ENCODE measurements at places on chromosomes 4 and X. TPM values are rescaled to one million over a fixed set of nuclear protein-coding genes. Genes with fewer than 3 reads are reported as not detected.
A peak's percentile ranks its signal among the peaks of the same experiment; 100 is the strongest.

DNA sequence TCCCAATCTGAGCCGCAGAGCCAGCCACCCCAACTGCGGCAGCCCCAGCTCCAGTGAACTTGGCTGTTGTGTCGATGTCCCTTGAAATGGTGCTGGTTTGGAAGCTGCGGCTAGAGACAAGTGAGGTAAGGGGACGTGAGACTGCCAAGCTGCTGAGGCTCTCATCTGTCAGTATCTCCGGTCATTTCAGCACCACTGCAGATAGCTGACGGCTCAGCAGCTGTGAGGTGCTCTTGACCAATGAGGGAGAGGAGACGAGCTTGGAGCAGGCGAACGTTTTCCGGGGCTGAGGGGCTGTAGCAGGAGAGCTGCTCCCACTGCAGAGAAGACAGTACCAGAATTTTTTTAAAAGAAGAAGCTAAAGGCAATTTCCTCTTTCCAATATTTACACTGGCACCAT is 175.5 kb upstream of the CASK start:
- DNase-seq, result no peak

- no peak for DNase-seq
Observed at GRCh38 chrX:96835660-96836289, 47.9 kb upstream of the RPA4 start.

- no peak for DNase-seq
Observed at GRCh38 chrX:10070714-10071436, 85.9 kb upstream of the CLCN4 start.

- no peak for DNase-seq
Observed at GRCh38 chr4:53371843-53372521, 5.5 kb upstream of the FIP1L1 start.

GRCh38 chr4:14375816-14376215 is 626.5 kb upstream of the CPEB2 start:
- DNase-seq, result no peak

DNA sequence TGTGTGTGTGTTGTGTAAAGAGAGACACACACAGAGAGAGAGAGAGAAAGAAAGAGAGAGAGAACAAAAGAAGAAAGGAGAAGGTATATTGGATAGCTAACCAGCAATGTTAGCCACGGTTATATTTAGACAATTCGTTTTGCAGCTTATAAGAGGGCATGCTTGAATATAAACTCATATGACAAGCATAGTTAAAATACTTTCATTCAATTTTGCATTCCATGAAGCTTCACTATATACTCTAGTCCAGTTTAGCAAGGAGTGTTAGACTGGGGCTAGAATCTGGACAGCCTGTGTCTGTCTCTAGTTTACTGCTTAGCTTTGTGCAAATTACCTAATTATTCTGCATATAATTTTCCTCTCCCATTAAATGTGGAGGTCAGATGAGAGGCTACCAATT is 525.9 kb upstream of the ZFP42 start:
- no peak for DNase-seq

DNA sequence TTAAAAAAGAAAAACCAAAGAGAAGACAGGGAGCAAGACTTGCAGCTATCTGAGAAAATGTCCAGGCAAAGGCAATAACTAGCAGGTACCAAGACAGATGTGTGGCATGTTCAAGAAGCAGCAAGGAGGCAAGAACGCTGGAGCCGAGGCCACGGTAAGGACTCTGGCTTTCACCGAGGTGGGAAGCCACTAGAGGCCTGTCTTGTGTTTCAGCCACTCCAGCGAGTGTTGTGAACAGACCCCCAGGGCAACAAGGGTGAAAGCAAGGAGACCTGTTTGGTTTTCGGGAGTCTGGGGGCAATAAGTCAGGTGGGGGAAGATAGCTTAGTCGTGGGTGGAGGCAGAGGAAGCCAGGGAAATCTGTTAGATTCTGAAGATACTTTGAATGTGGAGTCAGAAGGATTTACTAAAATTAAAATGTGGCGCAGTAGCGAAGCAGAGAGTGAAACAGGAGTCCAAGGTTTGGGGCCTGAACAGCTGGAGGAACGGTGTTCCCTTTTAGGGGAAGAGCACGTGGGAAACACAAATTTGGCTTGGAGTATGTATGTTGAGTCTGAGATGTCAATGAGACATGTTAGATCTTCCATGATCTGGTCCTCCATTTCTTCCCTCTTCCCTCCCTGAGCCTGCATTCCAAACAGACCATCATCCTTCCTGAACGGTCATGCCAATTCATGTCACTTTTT is 3.1 kb downstream of the WDR1 start:
- DNase-seq, result no peak

- DNase-seq, result peak; percentile 92
Observed at GRCh38 chr4:140252742-140253555, 99.0 kb upstream of the MAML3 start.

GRCh38 chr4:2141022-2141761 is 82.1 kb downstream of the NAT8L start:
- DNase-seq, result no peak

DNA sequence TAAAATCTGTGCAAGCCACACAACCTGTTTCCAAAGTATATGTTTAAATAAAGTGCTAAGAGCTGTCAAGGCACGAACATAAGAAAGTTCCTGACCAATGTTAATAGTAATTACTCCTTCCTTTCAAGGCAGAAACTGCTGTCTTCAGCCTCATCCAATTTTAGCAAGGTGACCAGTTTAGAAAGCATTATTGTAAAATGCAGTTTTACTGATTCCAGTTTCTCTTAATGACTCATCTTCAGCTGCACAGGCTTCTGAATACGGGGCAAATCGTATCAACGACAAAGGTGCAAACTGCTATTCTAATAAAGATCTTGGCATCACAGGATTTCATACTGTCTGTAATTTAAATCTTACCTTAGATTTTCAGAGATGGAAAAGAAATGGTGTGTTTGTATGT is 87.5 kb downstream of the PPP3CA start:
- DNase-seq, result no peak

- DNase-seq, result no peak
Observed at GRCh38 chr4:184747034-184747830, 13.3 kb upstream of the CENPU start.

DNA sequence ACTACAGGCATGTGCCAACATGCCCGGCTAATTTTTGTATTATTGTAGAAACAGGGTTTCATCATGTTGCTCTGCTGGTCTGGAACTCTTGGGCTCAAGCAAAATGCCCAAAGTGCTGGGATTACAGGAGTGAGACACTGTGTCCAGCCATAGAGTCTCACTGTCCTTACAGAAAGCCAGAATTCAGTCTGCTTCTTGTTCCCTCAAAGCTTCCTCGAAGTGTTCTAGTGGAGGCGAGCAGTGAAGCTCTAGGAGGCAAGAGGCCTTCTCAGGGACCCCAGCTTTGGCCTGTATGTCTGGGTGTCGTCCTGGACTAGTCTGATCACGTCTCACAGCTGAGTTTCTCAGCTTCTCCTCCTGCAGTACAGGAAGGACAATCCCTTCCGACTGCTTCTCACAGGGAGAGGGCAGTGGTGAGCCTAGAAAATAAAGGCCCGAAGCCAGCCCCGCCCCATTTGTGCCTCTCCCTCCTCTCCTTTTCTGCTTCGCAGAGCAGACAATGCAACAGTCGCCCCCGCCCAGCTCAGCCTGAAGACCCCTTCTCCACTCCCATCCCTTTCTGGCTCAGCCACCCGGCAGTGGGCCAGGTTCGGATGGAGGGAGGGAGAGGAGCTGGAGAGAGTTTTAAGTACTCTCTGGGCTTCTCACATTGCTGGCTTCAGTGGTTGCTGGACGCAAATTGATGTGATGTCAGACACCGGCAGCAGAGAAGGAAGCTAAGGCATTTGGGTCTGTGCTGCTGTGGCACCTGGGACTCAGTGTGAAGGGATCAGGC is 11.1 kb upstream of the FAM3A start:
- no peak for DNase-seq

The GLOD5 gene
- not detected for total RNA-seq

The ASMT gene
- total RNA-seq, result not detected

The TBC1D8B gene
- total RNA-seq, result 2.5 TPM

The CHRNA9 gene
- not detected for total RNA-seq

Data from cardiac septum (tissue), 1 donor.